ENCODE measurements at places on chromosomes 3 and 15. TPM values are rescaled to one million over a fixed set of nuclear protein-coding genes. Genes with fewer than 3 reads are reported as not detected.

DNA sequence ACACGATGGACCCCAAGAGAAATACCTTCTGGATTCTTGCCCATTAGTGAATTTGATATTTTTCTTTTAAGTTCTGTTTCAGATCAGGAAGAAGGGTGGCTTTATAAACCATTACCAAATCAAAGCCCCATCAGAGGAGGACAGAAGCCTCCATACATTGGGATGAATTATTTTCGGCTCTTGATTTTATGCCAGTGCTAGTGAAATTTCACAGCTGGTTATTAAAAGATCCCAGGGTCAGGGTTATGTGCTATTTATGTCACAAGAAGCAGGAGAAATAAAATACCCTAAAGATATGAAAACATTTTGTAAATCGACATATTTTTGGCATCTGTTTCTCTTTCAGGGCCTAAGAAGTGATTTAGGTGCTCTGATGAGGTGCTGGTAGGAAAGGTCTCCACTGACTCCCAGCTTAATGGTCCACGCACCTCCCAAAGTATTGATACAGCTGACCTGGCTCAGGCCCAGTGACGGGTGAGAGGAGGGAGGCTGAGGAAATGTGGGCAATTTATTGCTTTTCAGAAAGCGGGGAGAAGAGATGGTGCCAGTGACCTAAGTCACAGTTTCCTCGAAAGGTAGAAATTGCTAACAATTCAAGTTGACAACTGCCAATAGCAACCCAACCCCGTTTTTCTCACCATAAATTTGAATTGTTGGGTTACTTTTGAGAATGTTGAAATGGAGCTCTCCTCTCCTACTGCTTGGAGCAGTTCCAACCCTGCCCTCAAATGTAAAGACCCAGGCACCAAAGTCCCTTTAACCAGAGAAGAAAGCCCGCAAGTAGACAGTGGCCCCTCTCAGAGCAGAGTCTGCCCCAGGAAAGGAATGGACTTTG, 315.6 kb upstream of the NR2E3 start:
- no peaks in the 10 kb centered on the region for H3K36me3 ChIP-seq
- H3K27me3 ChIP-seq, result no peaks in the 10 kb centered on the region
- H3K4me1 ChIP-seq, result no peaks in the 10 kb centered on the region
- DNase-seq, result no peak
- no peak overlapping the region for H3K27ac ChIP-seq
- no peak overlapping the region for H3K4me3 ChIP-seq

DNA sequence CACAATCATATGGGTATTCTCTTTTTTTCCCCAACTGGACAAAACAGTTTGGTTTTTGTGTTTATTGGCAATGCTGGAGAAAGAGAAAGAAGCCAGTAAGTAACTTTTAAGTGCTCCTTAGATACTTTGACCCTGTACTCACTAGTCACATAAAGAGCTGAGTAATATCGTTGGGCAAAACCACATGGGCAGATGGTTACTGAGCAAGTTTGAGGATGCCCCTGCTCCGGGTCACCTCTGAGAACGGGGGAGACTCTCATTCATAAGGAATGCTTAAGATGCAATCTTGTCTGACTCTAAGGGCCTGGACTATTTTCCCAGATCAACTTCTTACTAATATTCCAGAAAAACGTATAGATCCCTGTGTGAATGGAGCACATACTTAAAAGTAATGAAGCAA, 106.4 kb upstream of the SLC2A2 start:
- no peaks in the 10 kb centered on the region for H3K4me1 ChIP-seq
- DNase-seq, result no peak
- H3K27me3 ChIP-seq, result no peaks in the 10 kb centered on the region
- no peak overlapping the region for H3K27ac ChIP-seq

MITF gene
- 0.83 TPM for polyA plus RNA-seq

GRCh38 chr15:23415321-23415865, 31.6 kb downstream of the GOLGA6L2 start:
- H3K4me1 ChIP-seq, result no peaks in the 10 kb centered on the region
- no peaks in the 10 kb centered on the region for H3K36me3 ChIP-seq
- H3K27me3 ChIP-seq, result no peaks in the 10 kb centered on the region
- DNase-seq, result no peak
- H3K4me3 ChIP-seq, result no peak overlapping the region
- no peak overlapping the region for H3K27ac ChIP-seq

PLS1 gene
- polyA plus RNA-seq, result 0.09 TPM
